ENCODE measurements at places on chromosomes 6 and 20.
A peak's percentile ranks its signal among the peaks of the same experiment; 100 is the strongest.

DNA sequence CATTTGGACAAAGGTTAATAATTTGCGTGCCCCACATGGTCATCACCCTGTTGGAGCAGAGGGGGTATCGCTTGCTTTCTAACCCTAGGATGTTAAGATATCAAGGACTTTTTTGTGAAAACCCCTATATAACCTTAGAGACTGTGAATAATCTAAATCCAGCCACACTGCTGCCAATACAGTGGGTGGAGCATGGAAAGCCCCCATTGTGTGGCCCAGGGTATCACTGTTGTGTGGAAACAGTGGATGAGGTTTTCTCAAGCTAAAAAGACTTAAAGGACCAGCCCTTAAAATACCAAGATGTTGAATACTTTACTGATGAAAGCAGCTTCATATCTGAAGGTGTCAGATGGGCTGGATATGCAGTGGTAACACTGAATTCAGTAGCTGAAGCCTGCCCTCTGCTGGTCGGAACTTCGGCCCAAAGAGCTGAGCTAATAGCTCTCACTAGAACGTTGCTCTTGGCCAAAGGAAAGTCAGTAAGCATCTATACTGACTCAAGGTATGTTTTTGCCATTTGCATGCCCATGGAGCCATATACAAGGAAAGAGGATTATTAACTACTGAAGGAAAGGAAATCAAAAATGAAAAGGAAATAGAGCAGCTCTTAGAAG is 695.2 kb downstream of the PHF3 start:
- DNase-seq = peak; percentile 29

DNA sequence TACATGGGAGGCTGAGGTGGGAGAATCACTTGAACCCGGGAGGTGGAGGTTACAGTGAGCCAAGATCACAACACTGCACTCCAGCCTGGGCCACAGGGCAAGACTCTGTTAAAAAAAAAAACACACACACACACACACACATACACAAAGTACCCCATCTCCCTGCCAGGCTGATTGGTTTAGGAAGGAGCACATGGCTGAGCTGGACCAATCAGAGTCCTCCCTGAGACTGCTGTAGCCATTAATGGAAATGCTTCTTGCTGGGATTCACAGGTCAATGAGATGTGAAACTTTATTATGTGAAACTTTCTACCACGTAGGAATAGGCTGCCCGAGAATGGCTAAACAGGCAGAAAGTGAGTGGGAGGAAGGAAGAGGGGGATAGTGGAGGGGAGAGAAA is 2.9 kb downstream of the TREM1 start:
- DNase-seq = no peak

GRCh38 chr20:47960277-47960676 is 175.0 kb upstream of the SULF2 start:
- no peak for DNase-seq

- no peak for DNase-seq
Observed at GRCh38 chr6:14312587-14312986, 195.0 kb downstream of the CD83 start.

GRCh38 chr6:26170181-26170580 is 83.0 kb downstream of the HFE start:
- DNase-seq = no peak

DNA sequence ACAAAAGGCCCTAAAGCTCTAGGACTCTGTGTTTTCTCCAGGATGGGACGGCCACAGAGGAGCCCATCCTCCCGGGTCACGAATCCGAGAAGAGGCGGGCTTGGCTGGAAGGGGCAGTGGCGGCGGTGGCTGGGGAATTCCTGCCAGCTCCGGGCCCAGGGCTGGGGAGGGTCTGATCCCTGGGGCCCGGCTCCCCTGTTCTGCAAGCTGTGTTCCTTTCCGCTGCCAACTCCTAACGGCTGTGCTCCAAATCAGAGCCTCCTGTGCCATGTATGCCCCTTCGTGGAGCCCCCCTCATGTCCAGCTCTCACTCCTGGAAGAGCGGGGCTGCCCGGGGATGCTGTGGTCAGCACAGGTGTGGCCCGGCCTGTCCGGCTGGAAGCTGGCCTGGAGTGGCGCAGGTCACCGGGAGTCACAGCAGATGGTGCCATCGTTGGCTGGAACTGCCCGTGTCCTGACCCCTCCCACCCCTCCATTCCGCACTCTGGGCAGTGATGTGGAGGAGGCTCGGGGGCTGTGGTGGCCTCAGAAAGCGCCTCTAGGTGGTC is 88.2 kb upstream of the MPC1 start:
- no peak for DNase-seq

DNA sequence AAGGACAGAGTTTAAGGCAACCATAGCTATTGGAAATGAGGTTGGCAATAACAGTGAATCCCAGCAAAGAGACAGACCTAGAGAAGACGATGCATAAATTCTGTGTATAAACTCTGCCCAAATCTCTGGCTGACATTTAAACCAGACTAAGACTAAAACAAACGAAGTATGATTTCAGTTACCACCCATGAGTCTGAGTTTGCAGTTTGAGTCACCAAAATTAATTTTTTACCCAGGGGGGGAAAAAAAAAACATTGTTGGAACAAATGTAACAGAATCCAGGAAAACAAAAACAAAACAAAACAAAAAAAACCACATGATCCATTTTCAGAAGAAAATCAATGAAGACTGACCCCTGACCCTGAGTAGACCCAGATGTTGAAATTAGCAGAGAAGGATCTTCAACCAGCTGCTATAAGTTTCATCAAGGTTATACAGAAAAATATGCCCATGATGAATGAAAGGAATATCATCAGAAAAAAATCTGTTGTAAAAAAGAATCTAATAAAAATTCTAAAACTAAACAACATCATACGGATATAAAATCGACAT is 190.8 kb downstream of the GMDS start:
- DNase-seq = no peak

- no peak for DNase-seq
Observed at GRCh38 chr6:15305496-15305895, 59.6 kb downstream of the JARID2 start.

- no peak for DNase-seq
Observed at GRCh38 chr6:70151616-70152015, 151.3 kb downstream of the COL9A1 start.

- DNase-seq = peak; percentile 34
Observed at GRCh38 chr6:137313928-137314855, 95.0 kb upstream of the IFNGR1 start.

DNA sequence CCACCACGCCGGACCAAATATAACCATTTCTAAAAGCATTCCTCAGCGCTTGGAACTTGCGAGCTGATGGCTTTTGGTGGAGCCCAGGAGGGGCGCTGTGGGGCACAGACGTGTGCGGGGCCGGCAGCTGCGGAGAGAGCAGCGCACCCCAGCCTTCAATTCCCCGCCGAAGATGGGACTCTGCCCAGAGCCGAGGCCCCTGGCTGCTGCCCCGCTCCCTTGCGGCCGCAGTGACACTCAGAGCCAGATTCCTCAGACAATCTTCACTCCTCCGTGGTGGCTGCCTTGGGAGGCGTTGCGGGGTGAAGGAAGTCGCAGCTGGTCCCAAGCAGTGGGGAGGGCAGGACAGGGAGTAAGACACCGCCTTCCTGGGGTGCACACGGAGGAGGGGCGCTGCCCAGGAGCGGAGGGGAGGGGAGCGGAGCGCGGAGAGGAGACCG is 87.7 kb downstream of the TMEM242 start:
- DNase-seq = no peak

GRCh38 chr20:61178551-61179071 is 73.5 kb upstream of the CDH4 start:
- DNase-seq = no peak

- DNase-seq = no peak
Observed at GRCh38 chr20:32886652-32887051, 27.9 kb downstream of the EFCAB8 start.

DNA sequence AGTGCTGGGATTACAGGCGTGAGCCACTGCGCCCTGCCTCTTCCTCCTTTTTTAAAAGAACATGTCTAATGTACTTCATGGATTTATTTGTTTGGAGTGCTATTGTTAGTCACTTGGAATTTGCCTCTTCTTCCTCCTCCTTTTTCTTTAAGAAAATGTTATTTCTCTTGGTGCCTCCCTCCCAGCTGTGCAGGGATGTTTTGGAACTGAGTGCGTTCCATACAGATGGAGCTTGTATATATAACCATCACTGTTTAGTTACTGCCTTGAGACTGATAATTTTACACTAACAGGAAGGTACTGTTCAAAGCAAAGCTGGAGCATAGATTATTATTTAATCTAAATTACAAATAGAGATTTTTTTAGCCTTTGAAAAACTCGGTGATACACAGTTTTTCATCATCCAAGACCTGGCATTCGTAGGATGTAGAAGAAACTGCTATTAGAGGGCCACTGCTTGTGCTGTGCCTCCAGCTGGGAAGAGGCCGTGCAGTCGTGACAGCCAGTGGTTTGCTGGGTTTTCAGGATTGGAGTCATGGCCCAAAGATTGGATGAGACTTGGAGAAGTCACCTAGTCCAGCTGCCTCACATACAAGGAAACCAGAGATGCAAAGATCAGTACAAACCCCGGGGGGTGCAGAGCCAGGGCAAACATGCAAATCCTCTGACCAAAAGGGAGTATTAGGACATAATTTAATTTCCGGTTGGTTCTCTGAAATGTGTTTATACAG is 123.1 kb downstream of the PLEKHG1 start:
- DNase-seq = no peak

DNA sequence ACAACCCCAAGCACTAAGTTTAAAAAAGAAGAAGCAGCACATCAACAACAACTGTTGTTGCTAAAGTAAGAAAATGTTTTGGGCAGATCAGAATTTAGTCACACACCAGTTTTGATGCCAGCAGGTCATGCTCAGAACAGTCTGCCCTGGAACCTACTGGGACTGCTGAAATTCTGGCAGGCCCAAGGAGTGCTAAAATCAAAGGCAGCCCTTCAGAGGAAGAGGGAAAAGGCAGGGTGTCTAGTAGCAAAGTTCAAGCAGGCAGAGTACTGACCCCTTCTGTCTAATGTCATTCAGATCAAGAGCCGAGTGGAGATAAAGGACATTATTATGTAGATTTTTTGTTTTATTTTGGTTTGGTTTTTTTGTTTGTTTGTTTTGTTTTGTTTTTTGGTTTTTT is 96.6 kb upstream of the LOC128125822 start:
- no peak for DNase-seq
